ENCODE measurements at places on chromosomes 13 and 19.

GRCh38 chr19:39512988-39513387 lies 2.0 kb upstream of the SELENOV start:
- DNase-seq: no peak

DNA sequence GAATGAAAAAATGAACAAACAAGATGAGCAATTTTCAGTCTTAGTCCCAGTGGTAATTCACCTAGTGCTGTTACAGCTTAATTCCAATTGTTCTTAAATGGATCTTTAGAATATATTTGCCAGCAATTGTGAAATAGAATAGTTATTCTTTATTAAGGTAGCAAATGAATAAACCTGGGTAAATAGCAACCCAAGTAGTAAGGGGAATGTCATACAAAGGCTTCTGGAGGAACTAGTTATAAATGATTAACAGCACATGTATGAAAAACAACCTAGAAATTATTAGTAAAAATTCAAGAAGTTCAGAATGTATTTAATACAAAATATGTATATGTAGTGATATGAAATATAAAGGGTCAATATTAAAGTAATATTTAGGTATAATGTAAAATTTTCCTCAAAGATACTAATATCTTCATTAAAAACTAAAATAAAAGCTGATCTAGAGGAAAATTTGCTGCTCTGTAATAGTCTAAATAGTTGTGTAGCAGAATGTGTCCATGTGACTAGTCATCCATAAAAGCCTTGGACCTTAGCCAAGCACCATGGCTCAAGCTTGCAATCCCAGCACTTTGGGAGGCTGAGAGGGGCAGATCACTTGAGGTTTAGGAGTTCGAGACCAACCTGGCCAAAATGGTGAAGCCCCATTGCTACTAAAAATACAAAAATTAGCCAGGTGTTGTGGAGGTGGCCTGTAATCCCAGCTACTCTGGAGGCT lies 535.9 kb upstream of the ATXN8OS start:
- DNase-seq: no peak

- no peak for DNase-seq
These were observed 191.2 kb downstream of the SPRY2 start for GRCh38 chr13:80149736-80150135.

GRCh38 chr13:79986890-79987289 lies 354.0 kb downstream of the SPRY2 start:
- DNase-seq: no peak

- peak; percentile 1 for DNase-seq
These were observed 753.3 kb downstream of the OLFM4 start for GRCh38 chr13:53781941-53782340.

GRCh38 chr19:10152100-10152499 lies 32.4 kb upstream of the EIF3G start:
- no peak for DNase-seq

DNA sequence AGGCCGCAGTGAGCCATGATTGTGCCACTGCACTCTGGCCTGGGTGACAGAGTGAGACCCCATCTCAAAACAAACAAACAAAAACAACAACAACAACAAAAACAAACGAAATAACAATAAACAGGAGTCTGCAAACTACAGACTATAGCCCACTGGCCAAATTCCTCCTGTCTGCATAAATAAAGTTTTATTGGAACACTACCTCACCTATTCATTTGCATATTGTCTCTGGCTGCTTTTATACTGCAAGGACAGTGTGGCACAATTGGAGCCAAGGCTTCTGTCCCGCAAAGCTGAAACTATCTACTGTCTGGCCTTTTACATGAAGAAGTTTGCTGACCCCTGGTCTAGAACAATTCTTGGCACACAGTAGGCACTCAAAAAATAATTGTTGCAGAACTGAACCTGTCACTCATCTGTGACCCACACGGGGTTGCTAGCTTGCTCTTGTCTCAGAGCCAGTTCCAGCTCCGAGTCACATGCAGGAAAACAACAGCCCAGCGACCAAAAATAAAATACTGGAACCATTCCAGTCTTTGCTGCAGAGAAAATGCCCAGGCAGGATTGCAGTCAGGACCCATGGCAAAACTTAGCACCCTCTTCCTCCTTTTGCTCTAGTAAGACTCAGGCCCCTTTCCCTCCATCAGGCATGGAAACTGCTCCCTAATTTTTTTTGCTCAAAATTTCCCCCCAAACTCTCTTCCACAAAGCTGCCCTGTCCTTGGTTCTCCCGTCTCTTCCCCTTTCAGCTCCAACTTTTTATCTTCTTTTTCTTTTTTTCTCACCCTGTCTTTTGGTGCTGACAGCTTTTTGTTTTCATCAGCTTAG lies 4.8 kb upstream of the MYH14 start:
- DNase-seq: no peak

GRCh38 chr19:6062274-6062673 lies 48.0 kb downstream of the RFX2 start:
- DNase-seq: no peak

DNA sequence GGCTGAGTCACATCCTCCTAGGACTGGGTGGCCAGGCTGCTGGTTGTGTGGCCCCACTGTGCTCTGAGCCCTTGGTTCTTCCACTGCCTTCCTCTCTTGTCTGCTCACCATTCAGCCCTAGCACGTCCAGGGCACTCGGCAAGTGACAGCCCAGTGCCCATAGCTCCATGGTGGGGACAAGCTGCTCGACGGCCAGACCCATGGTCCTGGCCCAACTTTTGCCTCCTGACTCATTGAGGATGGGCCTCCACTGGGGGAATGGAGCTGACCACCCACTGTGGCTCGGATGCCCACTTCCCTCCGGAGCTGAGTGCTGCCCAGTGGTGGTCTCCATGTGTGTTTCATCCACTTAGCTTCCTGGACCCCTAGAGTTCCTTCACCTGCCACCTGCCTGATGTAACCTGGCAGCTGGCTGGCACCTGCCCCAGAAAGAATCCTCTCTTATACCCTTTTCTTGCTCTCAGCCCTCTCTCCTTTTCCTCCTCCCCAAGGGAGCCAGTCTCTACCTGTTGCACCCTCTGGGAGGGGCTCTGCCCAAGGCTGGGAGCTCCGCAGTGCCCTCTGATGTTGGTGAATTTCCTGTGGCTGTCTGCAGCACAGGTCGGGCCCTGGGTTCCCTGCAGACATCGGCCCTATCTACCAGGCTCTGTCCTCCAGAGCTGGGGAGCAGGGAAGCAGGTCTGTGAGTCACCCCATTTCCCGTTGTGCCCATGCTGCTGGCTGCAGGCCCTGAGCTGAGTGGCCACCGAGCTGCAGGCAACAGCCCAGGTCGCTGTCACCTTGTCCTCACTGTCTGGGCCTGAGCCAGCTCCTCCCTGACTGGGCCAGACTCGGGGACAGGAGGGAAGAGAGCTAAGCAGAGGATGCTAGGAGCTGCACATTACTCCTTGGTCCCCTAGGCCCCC lies 7.4 kb downstream of the CHST8 start:
- no peak for DNase-seq

- no peak for DNase-seq
These were observed 20.4 kb downstream of the LMTK3 start for GRCh38 chr19:48490981-48491792.

GRCh38 chr19:31332096-31332495 lies 17.1 kb downstream of the TSHZ3 start:
- DNase-seq: peak; percentile 79

GRCh38 chr13:41458187-41458760 lies 924 bp downstream of the RGCC start:
- DNase-seq: no peak

GRCh38 chr13:109496216-109496615 lies 290.2 kb downstream of the IRS2 start:
- no peak for DNase-seq

DNA sequence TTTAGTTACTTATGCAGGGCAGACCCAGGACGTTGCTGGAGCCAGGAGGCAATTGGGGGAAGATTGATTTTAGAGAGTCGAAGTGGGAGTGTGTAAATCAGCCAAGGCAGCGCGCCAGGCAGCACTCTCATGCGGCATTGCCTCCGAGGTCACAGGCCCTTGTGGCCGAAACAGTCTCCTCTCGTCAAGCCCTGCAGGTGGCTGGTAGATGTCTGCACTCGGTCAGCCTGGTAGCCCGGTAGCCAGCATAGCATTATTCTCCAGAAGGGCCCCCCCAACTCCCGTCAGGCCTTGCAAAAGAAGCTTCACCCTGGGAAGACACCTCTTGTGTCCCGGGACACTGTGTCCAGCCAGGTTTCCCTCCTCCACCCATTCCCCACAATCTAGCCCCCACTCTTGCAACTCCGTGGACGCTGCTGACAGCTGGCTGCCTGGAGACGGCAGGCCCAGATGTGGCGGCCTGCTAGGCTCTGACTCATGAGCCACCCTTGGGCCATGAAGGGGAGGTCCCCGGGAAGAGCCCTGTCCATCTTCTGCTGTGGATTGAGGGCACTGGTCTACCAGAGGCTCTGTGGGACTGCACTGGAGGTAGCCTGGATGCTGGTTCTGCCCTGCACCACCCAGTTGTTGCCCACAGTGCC lies 2.6 kb upstream of the PEPD start:
- no peak for DNase-seq

GRCh38 chr13:97306645-97307044 lies 84.5 kb downstream of the MBNL2 start:
- peak; percentile 54 for DNase-seq

- DNase-seq: peak; percentile 22
These were observed 2.5 kb downstream of the ZNF430 start for GRCh38 chr19:21022996-21023395.

DNA sequence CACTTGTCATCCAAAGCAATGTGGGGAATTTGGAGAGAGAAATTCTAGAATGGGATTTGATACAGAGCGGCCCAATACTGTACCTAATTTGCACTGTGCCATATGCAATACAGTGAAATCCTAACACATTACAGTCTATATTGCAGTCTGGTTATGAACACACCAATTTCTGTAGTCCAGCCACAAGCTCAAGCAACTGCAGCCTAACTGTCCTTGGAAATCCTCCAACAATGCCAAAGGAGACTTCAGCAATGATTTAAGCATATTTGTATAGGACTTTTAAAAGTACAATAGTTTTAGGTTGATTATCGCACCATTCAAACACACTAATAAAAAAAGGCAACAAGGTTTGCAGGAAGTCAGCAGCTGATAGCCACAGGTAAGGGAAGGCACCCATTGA lies 17.3 kb downstream of the DIAPH3 start:
- DNase-seq: peak; percentile 68

DNA sequence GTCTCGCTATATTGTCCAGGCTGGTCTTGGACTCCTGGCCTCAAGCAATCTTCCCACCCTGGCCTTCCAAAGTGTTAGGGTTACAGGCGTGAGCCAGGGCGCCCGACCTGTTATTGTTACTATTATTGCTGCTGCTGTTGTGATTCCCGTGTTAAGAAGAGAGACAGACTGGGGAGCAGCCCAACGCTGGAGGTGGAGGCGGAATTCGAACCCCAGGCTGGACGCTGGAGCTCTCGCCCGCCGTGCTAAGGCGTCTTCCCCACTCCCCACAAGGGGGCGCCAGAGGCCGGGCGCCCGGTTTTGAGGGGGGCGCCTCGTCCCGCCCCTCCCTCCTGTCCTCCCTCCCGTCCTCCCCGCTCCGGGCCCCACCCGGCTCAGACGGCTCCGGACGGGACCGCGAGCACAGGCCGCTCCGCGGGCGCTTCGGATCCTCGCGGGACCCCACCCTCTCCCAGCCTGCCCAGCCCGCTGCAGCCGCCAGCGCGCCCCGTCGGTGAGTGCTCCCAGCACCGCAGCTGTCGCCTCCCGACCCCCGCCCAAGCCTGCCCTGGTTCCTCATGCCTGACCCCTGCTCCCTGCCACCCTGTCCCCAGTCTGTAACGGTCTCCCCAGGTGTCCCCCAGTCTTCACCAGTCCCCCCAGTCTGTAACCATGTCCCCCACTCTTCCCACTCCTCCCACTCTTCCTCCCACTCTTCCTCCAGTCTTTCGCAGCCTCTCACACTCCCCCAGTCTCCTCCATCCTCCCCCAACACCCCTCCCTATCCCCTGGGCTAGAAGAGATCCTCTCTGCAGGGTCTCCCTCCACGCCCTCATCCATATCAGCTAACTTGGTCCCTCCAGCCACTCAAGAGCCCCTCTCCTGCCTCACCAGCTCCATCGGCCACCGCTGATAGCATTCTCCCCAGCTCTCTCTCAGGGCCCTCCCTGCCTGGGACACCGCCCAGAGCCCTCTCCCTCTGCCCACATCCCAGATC lies at the start of gene EHD2:
TSS of gene EHD2 (plus strand) at position 377 of the 976 bp plus-strand sequence. CDS start 3,191 bp downstream, outside the sequence.
- peak; percentile 76 for DNase-seq

- no peak for DNase-seq
These were observed 13.2 kb upstream of the KPTN start for GRCh38 chr19:47497050-47497766.

GRCh38 chr19:932648-933552 lies 7.1 kb downstream of the ARID3A start:
- peak; percentile 84 for DNase-seq

DNA sequence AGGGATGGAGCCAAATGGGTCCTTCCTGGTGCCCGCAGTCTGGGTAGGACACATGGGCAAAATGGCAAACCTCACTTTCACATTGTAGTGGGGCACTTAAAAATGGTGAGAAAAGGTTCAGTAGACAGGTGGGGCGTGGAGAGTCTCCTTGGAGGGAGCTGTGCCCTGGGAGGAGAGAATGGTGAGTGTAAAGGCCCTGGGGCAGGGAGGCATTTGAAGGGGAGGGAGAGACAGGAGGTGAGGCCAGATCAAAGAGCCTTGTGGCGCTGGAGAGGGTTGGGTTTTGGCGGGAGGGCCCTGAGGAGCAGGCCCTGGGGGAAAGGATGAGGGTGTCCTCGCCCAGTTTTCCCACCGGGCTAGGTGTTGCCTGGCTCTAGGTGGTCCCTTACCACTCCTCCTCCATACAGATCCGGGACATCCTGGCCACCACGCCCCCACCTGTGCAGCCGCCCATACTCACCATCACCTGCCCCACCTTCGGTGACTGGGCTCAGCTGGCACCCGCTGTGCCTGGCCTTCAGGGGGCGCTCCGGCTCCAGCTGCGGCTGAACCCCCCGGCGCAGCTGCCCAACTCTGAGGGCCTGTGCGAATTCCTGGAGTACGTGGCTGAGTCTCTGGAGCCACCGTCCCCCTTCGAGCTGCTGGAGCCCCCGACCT lies 6.3 kb downstream of the MAP1S start:
- no peak for DNase-seq

DNA sequence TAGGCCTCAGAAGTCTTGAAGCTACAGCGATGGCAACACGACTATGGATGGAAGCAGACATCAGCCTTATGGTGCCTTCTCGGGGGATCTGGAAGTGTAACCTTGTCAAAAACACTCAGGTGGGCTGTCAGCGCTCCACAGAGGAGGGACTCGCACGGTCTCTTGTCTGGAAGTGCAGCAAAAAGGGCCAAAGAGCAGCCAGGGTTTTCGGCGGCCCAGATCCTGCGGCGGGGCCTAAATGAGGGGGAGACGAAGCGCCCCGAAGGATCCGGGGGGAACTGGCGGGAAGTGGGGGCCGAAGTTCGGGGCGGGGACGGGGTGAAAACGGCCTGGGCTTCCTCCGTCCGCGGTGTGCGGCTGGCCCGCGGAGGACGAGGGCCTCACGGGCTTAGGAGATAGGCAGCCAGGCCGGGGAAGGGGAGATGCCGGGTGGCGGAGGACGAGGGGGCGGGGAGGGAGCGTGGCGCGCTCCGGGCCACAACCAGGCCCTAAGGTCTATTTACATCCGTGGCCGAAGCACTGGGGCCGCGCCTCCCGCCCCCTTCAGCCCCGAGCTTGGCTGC lies 637 bp downstream of the RANBP3 start:
- DNase-seq: no peak

- DNase-seq: peak; percentile 92
These were observed 30.0 kb upstream of the TPT1 start for GRCh38 chr13:45370922-45371406.
